ENCODE measurements at places on chromosomes 7 and 10. TPM values are rescaled to one million over a fixed set of nuclear protein-coding genes. Genes with fewer than 3 reads are reported as not detected.

GRCh38 chr10:51523440-51523839, 176.0 kb downstream of the CSTF2T start:
- DNase-seq: no peak

Gene CNTNAP2
- total RNA-seq: 2.3 TPM

DNA sequence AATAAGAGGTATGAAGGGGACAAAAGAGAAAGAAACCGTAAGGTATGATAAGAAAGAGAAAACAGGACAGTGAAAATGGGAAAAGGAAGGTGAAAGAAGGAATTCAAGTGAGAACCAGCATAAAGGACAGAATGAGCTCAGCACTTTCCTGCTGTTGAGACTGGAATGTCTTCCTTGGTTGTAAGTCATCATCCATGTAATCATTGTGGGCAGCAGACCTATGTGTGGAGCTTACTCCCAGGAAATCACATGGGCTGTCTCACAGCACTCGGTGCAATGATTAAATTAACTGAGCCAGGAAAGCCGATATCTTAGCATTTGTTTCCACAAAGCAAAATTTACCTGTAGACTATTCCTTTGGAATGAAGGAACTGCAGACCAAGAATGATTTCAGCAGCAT, 118.1 kb downstream of the PRKCQ start:
- DNase-seq: no peak

DNA sequence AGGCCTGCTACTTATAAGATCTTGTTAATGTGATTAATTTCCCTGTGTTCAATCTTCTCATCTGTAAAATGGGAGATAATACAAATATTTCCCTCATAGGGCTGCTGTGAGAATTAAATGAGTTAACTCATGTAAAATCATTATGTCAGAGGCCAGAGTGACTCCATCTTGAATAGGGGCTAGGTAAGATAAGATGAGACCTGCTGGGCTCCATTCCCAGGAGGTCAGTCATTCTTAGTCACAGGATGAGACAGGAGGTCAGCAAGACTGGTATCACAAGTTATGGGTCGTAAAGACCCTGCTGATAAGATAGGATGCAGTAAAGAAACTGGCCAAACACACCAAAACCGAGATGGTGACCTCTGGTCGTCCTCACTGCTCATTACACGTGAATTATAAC, 200.7 kb downstream of the CYP26A1 start:
- DNase-seq: no peak

Gene FAM25G
- total RNA-seq: not detected

- no peak for DNase-seq
Observed at GRCh38 chr7:74505471-74506324, 52.0 kb downstream of the GTF2IRD1 start.

DNA sequence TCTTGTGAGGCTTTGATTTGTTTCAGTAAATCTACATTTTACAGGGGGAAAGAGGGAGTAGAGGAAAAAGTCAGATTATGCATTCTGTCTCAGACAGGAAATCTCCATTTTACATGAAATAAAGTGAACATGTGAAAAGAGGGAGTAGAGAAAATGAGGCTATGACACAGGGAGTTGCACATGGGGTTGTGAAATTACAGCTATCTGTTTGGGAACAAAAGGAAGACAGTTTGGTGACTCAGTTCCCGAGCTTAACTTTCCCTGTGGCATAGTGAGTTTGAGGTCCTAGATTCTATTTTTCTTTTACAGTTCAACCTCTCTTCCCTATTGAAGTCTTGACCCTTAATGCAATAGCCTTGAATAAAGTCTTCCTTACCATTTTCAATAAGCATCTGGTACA, 63.2 kb upstream of the AGR3 start:
- DNase-seq: no peak

DNA sequence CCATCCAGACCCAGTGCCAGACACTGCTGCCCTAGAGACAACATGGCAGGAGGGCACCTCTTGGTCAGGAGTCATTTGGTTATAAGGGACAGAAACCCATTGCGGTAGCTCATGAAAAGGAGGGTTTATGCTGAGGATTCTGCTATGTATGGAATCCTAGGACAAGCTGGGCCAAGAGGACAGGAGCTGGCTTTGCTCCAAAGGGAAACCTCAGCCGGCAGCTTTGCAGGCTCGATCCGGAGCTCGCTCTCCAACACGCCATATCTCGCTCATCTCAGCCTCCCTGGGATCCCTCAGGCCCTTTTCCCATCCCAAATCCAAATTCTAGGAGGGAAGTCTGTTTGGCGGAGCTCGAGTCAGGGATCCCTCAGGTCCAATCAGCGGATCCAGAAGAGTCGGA, 345.7 kb downstream of the GLRX3 start:
- no peak for DNase-seq

DNA sequence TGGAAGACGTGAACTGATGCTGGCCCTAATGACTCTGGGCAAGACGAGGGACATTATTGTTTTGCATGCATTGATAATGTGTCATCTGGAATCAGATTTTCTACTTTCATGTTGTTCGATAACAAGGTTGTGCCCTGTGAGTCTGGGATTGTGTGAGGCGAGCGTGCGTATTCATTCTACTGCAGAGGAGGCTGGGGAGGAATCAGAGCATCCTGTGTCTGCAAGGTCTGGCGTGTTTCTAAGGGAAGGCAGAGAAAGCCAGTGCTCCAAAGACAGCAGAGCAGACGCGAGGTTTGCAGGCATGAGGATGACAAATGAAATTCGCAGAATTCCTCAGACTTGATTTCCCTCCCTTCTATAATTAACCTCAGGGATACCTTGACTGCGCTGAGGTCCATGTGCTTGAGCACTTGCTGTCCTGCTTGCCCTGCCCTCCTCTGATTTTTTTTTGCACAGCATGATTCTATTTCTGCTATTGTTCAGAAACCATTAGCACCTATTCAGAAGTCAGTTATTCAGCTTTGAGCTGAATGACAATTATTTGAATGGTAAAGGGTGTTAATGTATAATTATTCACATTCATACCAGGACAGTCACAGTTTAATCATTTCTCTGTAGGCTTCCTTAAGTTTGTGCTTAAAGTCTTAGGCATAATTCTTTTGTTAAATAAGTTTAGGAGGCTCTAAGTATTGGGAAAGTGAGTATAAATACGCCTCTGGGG, 233.6 kb downstream of the EBF3 start:
- DNase-seq: no peak

DNA sequence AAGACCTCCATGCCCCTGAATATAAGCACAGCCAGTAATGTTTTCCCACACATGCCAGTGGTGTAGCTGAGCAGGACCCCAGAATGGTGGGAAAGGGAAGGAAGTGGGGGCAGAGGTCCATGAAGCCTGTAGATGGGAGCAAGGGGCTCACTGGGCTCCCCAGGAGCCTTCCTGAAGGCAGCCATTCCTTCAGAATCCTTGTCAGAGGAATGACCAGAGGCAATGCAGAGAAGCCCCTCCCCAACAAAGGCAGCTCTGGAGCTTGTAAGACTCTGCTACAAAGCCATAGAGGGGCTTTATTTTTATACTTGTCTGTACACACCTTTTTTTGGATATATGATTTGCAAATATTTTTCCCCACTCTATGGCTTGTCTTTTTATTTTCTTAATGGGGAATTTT, 165.0 kb upstream of the TCF7L2 start:
- DNase-seq: no peak

Gene CCDC172
- total RNA-seq: not detected

Gene HOXA13
- not detected for total RNA-seq

Gene DCLRE1A
- 5.3 TPM for total RNA-seq

- no peak for DNase-seq
Observed at GRCh38 chr7:2729031-2729892, 41.3 kb downstream of the AMZ1 start.

- no peak for DNase-seq
Observed at GRCh38 chr10:71948496-71949067, 15.6 kb upstream of the CHST3 start.

DNA sequence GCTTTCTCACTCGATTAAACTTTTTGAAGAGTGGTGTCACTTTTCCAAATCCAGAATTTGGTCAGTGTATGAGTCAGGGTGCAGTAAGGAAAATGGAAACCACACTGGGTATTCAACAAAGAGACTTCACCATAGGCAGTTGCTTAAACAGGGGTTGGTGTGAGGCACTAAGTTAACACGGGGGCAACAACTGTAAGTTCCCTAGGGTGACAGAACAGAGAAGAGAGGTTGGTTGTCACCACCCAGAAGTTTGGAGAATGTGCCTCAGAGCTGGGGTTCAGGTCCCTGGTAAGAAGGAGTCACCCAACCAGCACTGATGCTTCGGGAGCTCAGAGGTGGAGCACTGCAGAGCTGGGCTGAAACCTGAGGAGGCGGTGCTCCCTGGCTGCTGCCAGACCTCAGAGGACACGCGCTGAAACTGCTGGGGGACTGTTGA, 170.4 kb downstream of the ARID5B start:
- DNase-seq: no peak

- DNase-seq: no peak
Observed at GRCh38 chr10:94213980-94214379, 148.8 kb downstream of the NOC3L start.

- DNase-seq: no peak
Observed at GRCh38 chr7:113562801-113563200, 356.0 kb downstream of the PPP1R3A start.

- no peak for DNase-seq
Observed at GRCh38 chr10:97196223-97197029, 10.7 kb upstream of the SLIT1 start.

DNA sequence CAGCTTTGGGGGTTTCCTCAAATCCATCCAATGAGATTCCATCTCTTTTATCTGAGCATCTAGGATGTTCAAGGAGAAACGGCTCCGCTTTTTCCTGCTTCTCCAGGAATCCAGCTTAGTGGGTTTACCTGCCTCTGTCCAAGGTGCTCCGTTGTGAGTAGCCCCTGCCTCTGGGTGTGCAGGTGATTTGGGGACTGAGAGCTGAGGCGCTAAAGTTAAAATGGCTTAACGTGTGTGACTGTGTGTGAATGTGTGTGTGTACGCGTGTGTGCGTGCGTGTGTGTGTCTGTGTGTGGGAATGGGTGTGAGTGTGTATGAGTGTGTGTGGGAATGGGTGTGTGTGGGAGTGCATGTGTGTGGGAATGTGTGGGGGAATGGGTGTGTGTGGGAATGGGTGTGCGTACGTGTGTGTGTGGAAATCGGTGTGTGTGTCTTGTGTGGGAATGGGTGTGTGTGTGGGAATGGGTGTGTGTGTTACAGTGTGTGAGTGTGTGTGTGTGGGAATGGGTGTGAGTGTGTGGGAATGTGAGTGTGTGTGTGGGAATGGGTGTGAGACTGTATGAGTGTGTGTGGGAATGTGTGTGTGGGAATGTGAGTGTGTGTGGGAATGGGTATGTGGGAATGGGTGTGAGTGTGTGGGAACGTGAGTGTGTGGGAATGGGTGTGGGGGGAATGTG, 90.2 kb upstream of the INSIG1 start:
- DNase-seq: no peak

Gene NODAL
- not detected for total RNA-seq

Gene AHR
- 73.6 TPM for total RNA-seq
